ENCODE measurements at places on chromosomes 6 and 20. TPM values are rescaled to one million over a fixed set of nuclear protein-coding genes. Genes with fewer than 3 reads are reported as not detected.

DNA sequence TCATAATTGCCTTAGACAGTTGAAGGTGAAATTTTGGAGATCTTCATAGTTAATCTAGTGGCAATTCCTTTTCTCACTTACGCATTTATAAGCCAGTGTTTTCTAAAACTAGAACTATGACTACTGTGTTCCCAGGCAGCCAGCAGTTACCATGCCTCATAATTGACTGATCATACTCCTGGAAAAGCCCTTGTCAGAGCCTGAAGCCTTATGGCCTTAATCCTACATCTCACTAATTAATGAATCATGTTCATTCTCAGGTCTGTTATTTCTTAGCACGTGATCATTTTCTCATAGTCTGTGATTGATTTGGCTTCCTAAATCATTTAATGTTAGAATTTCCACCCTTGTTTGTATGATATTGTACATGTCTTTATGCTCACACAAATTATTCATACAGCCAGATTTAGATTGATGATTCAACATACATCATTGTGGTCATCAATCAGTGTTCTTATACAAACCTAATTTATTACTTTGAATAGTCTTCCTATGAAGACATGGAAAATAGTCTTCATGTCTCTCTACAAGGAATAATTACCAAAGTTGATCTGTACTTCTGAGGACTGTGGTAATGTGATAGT, 132.6 kb upstream of the ASCC3 start:
- DNase-seq: no peak

The DCDC2 gene
- not detected for total RNA-seq

DNA sequence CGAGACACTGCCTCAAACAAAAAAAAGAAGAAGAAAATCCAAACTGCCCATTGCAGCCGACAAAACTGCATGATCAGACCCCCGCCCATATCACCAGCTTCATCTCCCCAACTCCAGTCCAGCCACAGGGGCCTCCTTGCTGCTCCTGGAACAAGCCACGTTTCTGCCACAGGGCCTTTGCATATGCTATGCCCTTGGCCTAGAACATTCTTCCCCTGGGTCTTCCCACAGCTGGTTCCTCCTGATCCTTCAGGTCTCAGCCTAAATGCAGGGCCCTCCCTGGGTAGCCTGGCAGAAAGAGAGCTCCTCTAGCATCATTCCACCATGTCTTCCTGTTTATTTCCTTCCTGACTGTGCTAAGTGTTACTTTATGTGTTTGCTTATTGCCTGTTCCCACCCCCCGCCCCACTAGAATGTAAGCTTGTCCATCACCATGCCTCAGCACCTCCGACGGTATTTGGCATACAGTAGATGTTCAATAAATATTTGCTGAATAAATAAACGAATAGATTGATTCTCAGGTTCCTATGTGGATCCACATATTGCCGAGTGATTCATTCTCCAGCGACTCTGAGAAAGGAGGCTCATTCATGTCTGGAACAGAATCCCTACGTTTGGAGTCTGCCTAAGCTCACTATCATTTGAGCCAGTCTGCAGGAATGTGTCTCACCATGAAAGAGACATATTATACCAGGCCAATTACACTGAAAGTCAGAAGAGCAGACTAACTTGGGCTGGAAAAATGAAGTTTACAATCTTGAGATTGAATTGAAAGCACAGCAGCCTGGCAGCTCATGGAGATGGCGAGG, 56.1 kb downstream of the NFATC2 start:
- no peak for DNase-seq

The CMTR1 gene
- 50.6 TPM for total RNA-seq

The NTSR1 gene
- not detected for total RNA-seq

DNA sequence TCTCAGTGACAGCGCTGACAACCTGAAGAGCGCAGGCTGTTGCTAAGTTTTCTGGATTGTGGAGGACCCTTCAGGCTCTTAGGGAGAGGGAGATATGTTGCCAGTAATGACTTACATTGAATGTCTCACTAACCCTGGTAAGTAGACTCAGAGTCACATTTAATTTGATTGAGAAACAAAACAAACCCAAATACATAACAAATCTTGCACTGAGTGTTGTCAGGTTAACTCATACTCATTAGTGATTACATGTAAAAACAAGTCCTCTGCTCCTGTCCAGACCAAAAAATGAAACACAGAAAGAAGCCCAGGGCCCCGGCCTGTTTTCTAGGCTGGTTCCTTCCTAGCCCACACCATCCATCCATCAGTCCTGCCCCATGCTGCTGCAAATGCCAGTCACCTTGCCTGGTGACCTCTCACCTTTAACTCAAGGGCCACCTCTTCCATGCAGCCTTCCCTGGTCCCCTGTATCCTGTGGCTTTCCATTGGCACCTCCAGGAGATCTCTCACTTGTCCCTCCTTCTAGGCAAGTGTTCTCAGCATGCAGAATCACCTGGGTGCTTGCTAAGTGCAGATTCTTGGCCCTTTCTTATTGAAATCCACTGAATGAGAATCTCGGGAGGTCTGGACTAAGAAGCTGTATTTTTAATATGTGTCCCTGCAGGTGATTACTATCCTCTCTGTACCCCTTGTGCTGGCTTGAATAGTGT, 34.7 kb upstream of the ERVFRD-1 start:
- no peak for DNase-seq

GRCh38 chr20:50725724-50726005, 5.7 kb upstream of the PARD6B start:
- DNase-seq: no peak

DNA sequence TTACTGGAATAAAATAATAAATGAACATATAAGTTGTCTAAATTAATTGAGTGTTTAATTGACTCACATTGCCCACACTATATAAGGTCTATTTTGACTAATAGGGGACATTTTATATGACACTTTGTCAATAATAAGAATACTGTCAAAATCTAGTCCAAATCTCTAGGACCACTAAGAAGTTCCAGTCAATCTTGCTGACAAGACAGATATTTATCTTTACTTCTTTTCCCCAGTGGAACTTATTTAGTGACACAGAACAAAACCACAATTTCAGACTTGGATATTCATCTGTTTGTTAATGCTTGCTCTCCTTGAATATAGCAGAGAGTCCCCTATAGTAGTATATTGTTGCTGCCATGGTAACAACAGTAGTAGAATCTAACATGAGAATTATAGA, 954.6 kb upstream of the MANEA start:
- DNase-seq: no peak

DNA sequence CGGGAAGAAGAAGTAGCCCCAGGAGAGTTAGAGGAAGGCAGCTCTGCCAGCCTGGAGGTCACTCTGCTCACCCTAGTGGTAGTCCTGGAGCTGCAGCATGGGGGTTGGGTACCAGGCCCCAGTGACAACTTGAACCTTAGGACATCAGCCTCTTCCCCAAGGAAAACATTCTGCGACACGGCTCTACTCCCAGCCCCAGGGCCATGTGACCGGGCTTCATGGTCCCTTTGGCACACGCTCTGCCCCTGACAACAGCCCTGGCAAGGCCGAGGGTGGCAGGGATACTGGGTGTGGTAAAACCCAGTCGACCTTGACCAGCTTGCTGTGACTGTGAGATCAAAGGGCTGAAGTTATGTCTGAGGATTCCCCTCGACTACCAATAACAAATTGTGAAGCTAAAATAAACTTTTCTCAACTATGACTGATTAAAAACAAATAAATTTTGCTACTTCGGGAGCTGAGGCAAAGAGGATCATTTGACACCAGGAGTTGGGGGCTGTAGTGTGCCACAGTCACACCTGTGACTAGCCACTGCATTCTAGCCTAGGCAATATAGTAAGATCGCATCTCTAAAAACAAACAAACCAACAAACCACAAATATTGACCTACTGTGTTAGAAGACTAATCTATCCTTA, 24.4 kb upstream of the ARID1B start:
- no peak for DNase-seq

The PIGU gene
- 19.4 TPM for total RNA-seq

The PPIL6 gene
- 0.27 TPM for total RNA-seq

The CRYBG1 gene
- 20.8 TPM for total RNA-seq

DNA sequence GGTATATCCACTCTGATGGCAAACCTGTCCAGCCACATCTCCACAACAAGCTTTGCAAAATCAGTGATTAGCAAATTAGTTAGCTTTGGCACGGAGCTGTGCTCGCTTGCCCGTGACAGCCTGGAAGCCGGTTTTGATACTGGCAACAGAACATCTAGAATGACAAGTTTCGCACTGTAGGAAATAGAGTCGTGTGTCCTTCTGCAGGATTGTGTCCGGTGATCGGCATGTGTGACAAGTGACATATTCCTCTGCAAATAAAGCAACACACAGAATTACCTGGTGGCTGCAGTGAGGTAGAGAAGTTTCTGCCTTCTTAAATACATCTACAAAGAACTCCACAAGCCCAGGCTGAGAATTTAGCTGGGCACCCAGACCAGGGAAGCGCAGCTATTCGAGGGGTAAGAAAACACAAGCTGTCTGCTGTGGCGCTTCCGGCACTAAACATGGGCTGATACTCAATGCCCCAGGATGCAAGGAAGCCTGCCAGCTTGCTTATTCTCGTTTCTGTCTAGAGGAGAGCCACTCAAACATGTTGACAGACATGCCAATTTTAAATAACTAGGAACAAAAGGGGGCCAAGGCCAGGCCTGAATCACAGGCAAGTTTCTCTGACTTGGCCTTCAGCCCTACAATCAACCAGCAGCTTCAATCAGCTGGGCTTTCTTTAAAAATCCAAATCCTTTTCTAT, 22.2 kb downstream of the EIF2S2 start:
- no peak for DNase-seq

The UNC93A gene
- total RNA-seq: not detected

- no peak for DNase-seq
Measured at GRCh38 chr20:48807586-48808381, 20.0 kb downstream of the PREX1 start.

The RHAG gene
- total RNA-seq: not detected

The MLN gene
- total RNA-seq: not detected

DNA sequence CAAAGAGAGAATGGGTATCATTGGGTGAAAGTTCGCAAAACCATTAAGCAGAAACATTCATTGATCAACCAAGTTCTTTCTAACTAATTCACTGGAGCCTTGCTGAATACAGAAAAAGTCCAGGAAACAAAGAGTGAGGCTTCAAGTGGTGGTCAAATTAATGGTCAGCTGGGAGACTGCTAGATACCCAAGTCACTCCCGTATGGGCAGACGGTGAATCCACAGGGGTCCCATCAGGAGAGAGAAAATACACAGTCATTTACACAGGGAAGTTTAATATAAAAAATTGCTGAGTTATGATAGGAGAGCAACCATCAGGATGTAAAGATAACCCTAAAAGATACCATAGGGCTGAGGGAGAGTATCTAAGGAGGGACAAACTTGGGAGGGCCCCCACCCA, 198.7 kb upstream of the DTNBP1 start:
- no peak for DNase-seq

The TP53TG5 gene
- not detected for total RNA-seq

DNA sequence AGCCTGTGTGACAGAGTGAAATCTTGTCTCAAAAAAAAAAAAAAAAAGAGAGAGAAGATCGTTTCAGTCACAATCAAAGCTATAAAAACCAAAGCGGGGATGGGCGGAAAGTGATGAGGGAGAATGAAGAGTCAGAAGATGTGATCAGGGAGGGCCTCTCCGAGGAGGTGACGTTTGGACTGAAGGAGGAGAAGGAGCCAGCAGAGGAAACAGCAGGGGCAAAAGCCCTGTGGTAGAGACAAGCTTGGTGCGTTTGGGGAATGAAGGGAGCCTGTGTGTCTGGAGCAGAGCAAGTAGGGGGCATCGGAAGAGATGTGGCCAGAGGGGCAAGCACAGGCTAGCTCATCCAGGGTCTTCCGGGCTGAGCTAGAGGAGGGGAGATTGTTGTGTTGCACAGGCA, 14.5 kb upstream of the LBP start:
- DNase-seq: no peak

GRCh38 chr6:39193201-39193791, 36.0 kb downstream of the KCNK5 start:
- no peak for DNase-seq

DNA sequence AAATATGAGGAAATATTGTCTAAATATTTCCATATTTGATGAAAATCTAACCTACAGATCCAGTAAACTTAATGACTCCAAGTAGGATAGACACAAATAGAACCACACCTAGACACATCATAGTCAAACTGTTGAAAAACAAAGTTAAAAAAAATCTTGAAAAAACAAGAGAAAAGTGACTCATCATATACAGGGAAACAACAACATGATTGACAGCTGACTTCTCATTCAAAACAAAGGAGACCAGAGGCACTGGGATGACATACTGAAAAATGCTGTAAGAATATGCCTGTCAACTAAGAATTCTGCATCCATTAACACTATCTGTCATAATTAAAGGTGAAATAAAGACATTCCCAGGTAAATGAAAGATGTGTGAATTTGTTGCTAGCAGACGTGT, 38.8 kb downstream of the BMP2 start:
- no peak for DNase-seq

GRCh38 chr6:121356575-121356974, 22.3 kb upstream of the TBC1D32 start:
- no peak for DNase-seq

GRCh38 chr6:144653885-144654505, 368.9 kb downstream of the UTRN start:
- no peak for DNase-seq

The DEFB124 gene
- total RNA-seq: not detected

- no peak for DNase-seq
Measured at GRCh38 chr6:140437619-140438345, 1063.3 kb upstream of the CITED2 start.

- no peak for DNase-seq
Measured at GRCh38 chr6:148054219-148054618, 288.4 kb upstream of the SASH1 start.

The HDGFL1 gene
- not detected for total RNA-seq

The TSBP1 gene
- total RNA-seq: not detected

The BACH2 gene
- 66.9 TPM for total RNA-seq

The RUNX2 gene
- 9.3 TPM for total RNA-seq

DNA sequence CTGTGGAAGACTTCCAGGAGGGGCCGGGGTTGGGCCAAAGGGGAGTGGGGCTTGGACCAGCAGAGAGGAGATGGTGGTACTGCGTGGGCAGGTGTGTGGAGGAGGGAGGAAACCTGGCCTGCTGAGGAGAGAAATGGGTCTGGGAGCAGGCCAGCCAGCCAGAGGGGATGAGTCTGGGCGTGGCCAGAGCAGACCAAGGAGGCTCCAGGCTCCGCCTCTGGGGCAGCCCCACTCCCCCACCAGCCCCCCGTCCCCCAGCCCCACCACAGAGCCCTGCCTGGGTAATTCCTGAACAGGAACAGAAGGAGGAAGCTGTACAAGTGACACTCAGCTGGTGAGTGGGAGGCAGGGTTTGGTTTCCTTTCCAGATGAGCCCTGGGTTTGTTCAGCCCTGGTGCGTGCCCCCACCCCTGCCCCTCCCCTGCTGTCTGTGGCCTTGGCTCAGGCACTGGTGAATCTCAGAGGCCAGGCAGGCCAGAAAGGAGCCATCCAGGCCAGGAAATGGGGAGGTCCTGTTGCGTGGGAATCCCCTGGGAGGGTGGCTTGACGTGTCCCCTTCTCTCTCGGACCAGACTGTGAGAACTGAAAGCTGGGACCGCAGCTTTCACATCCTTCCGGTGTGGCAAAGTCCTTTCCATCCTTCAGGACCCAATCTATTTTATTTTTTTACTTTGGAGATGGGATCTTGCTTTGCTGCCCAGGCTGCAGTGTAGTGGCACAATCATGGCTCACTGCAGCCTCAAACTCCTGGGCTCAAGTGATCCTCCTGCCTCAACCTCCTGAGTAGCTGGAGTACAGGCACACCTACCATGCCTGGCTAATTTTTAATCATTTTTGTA, 9.4 kb upstream of the SRC start:
- peak; percentile 87 for DNase-seq

The FILIP1 gene
- total RNA-seq: 0.07 TPM
